ENCODE measurements at places on chromosomes 16 and 17.

- DNase-seq, result no peak
Observed at GRCh38 chr16:87132361-87133014, 184.7 kb downstream of the C16orf95 start.

GRCh38 chr17:79792984-79793923 is 3.6 kb downstream of the CBX8 start:
- DNase-seq, result no peak

- no peak for DNase-seq
Observed at GRCh38 chr16:19984135-19984534, 89.6 kb downstream of the GPR139 start.

DNA sequence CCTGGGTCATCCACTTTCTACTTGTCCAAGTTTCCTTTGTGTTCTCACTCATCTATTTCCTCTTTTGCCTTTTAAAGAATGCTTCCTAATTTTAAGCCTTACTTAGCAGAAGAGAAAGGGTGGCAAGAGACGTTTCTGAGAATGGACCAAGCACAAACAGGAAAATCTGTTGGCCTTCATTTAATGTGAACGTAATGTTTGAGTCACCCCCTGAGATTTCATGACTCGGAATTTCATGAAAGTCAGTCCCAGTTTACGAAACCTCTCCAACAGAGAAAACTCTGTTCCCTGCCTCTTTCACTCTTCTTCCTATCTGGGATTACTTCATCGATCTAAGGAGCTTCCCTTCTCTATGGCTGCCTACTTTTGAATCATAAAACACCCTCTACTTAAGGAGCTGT is at the start of gene CD300E:
TSS of gene CD300E (minus strand) at position 46 of the 401 bp plus-strand sequence. CDS start 117 bp downstream, outside the sequence.
- no peak for DNase-seq

- peak; percentile 64 for DNase-seq
Observed at GRCh38 chr17:27566671-27567562, 64.1 kb upstream of the LGALS9 start.

- peak; percentile 28 for DNase-seq
Observed at GRCh38 chr16:82603784-82604411, 22.9 kb upstream of the CDH13 start.

- no peak for DNase-seq
Observed at GRCh38 chr17:67663457-67663856, 54.3 kb upstream of the NOL11 start.

DNA sequence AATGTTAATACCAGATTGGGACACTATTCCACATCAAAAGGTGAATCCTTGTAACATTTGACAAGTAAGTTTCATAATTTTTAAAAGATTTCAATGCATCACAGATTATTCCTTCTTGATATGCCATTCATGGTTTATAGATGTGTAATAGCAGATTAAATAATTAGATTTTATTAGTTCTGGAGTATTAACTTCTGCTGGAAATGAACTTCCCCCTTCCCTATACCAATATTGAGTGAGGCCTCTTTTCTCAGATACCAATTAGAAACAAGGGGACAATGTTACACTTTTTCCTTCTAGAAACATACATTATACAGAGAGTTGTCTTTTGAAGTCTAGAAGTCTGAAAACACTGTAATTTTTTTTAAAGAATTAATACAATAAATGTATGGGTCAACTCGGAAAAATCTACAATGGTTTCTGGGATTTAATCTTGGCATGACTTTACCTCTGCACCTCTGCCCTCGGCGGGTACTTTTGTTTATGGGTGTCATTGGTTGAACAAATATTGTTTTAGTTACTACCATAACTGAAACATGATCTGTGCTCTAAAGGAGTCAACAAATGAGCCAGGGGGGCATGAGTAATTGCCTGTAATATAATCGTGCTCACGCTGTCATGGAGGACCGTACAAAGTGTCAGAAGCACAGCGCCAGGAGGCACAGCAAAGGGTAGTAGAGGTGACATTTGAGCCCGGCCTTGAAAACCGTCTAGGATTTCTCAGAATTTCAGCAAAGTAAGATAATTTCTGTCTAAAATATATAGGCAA is 8.2 kb downstream of the LRRC37B start:
- peak; percentile 25 for DNase-seq

DNA sequence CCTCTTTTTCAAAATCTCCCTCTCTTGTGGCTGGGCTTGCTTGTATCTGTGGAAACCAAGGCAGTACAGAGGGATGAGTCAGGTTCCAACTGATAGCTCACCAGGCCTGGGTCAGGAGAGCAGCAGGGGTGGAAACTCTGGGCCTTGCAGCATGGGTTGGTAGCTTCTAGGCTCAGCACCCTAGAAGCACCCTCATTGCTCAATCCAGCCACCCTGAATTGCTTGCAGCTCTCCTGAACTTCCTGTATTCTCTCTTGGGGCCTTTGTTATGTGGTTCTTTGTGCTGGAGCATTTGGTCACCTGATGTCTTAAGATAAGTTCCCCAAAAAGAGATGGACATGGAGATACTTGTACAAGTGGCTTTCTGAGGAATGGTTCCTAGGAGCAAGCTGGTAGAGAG is 169.4 kb downstream of the IRX5 start:
- DNase-seq, result peak; percentile 100

- no peak for DNase-seq
Observed at GRCh38 chr16:86041807-86042206, 142.8 kb downstream of the IRF8 start.

DNA sequence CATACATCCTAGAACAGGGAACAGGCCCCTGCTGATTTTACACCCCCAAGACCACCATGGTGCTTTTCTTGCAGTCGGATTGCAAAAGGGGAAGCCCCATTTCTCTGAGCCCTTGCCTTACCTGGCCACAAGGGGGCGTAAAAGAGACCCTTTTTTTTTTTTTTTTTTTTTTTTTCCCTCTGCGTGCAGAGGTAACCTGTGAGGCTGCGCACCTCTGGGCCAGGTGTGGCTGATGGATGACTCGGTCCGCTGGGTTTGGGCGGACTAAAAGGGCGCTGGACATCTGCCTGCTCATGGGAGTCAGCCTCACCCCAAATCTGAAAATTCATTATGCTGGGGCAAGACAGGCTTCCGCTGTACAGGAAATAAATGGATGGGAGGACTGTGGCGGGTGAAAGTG is 281.0 kb downstream of the CBLN1 start:
- no peak for DNase-seq

DNA sequence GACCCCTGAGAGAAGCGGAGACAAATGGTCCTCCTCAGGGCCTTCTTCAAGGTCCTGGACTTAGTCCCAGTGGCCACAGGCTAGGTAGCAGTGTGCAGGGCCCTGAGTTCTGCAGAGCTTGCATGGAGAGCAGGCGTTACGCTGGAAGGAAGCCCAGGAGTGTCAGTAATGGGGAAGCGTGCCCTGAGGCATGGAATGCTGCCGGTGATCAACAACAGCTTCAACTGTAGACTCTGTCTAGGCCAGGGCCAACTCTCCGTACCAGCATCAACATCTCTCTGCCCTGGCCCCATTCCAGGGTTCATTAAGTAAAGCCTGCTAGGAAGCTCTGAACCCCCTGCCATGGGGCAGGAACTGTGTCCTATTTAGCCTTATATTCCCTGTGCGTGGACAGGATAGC is 568 bp upstream of the TNK1 start:
- DNase-seq, result no peak

GRCh38 chr17:62627219-62627903 is at the start of gene MRC2:
Gene MRC2 (plus strand): TSS chr17:62627670. CDS start chr17:62627803, 133 bp downstream.
- peak; percentile 93 for DNase-seq

- peak; percentile 88 for DNase-seq
Observed at GRCh38 chr17:40358323-40359038, 6.1 kb downstream of the GJD3 start.

- DNase-seq, result no peak
Observed at GRCh38 chr17:42180411-42180921, 476 bp downstream of the KCNH4 start.

- DNase-seq, result no peak
Observed at GRCh38 chr16:49563666-49564065, 190.1 kb downstream of the C16orf78 start.

DNA sequence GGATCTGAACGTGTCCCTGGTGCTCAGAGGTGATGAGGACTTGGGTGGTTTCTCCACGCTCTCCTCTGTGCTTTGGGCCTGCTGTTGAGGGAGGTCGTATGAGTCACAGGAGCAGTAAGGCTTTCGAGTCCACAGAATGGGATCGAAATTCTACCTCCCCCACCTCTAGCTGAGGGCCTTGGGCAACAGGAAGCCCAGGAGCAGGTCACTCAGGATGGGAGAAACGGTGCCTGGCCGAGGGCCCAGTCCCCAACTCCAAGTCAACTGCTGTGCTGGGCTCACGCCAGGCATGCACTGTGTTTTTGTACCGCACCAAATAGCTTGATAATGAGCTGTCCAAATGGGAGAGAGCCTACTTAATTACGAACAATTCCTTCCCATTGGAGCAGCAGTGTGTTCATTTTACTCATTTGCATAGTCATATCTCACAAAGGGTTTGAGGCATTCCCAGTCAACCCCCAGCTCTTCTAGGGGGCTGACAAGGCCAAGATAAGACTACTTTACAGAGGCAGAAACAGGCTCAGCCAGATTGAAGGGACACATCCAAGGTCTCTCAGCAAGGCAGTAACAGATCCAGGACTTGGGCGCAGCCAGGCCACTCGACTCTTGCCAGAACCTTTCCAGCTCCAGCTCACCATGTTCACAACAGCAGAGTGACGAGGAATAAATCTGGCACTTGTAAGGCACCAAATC is 53.6 kb downstream of the WNT3 start:
- peak; percentile 71 for DNase-seq

DNA sequence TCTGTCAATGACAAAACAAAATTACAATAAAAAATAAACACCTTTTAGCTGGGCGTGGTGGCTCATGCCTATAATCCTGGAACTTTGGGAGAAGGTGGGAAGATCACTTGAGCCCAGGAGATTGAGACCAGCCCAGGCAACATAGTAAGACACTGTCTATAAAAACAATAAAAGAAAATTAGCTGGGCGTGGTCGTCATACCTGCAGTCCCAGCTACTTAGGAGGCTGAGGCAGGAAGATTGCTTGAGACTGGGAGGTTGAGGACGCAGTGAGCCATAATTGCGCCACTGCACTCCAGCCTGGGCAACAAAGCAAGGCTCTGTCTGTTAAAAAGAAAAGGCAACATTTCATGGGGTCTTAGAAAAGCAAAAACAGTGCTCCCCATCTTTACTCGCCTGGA is 32.7 kb downstream of the EMP2 start:
- DNase-seq, result no peak

- DNase-seq, result peak; percentile 96
Observed at GRCh38 chr17:44006598-44007345, 2.4 kb downstream of the NAGS start.

GRCh38 chr16:81195885-81196534 is 42.5 kb upstream of the BCO1 start:
- no peak for DNase-seq

DNA sequence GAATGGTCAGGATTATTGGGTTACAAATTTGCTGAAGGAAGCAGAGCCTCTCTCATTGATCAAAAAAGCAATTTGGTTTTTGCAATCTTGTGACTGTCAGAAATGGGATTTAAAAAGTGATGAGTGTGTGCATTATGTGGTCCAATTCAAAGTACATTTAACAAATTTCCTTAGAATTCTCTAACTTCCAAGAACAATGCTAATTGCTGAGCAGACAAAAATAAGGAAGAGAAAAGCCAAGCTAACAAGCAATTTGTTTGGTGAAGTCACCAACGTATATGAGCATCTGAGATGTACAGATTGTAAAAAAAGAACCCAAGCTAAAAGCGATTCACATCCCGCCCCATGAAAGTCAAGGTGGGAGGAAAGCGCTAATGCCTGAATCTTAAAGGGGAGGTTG is 1643.9 kb downstream of the CDH8 start:
- no peak for DNase-seq

GRCh38 chr16:67190041-67190440 is at the start of gene EXOC3L1:
Gene EXOC3L1 (minus strand): TSS chr16:67190136. CDS start chr16:67189676, 460 bp downstream.
- DNase-seq, result no peak

DNA sequence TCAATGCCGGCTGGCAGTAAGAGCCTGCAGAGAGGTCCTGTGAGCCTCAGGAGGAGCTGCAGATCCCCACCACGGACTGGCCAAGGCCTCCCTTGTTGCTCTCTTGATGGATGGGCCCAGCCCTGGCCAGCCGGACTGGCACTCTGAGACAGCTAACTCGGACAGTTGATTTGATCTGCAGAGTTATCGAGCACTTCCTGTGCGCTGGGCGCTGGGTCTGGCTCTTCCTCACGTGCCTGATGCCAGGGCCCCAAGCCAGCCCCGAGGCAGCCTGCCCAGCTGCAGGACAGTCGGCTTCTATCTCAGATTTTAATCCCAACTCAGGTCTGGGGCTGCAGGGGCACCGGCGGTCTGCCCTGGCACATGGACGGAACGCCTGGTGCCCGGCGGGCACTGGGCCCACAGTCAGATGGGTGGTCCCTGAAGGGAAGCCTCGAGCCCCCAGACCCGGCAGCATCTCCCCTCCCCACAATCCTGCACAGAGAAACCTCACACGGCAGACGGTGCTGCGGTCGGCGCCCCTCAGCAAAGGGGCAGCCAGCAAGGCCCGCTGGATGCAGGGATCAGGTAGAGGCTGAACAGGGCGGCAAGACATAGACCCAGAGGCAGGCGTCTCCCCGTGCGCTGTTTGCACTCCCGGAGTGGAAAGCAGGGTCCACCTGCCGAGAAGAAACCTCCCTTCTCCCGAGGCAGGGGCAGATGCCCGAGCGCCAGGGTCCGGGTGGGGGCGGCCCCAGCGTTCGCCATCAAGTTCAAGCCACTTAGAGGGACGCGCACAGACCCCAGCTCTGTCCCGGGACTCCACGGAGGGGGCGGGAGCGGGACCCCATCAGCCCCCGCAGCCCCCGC is 34.0 kb downstream of the TIMM22 start:
- no peak for DNase-seq

DNA sequence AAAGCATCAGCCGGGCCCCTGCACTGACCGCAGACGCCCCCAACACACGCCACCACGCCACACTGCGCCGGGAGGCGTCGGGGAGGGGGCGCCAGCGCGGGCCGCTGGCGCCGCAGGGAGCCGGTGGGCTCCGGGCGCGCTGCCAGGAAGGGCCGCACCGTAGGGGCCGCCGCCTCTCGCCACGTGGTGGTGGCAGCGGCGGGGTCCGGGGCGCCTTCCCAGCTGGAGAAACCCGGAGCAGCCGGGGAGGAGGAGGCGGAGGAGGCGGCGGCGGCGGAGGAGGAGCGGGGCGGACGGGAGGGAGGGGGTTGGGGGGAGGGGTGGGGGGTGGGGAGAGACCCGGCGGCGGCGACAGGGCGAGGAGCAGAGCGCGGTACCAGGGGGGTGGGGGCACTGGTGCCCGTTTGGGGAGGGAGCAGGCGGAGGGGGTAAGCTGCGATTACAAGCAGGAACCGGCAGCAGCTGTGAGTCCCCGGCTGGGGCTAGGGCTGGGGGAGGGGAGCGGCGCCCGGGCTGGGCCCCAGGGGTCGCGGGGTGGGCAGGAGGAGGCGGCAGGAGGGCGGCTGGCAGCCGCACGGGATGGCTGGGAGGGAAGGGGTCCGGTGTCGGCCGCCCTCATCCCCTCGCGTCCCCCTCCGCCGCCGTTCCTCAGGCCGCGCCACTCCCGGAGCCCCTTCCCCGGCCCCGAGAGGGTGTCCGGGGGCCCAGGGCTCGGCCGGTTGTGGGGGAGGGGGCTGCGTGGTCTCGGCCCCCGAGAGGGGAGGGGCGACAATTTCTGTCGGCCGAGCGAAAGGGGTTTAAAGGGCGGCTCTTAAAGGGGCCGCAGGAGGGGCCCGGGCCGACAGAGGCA is at the start of gene TBKBP1:
TSS of gene TBKBP1 (plus strand) at position 431 of the 850 bp plus-strand sequence. CDS start 1,952 bp downstream, outside the sequence.
- peak; percentile 91 for DNase-seq

GRCh38 chr16:69762814-69763598 is 874 bp downstream of the WWP2 start:
- peak; percentile 63 for DNase-seq
